Right ventricle myocardium superior (tissue), 1 donor: ENCODE measurements at places on chromosomes 5 and 9. TPM values are rescaled to one million over a fixed set of nuclear protein-coding genes. Genes with fewer than 3 reads are reported as not detected.

OR1L6 gene
- total RNA-seq: not detected

MZB1 gene
- 0.70 TPM for total RNA-seq

SLC24A2 gene
- total RNA-seq: not detected

CTNND2 gene
- total RNA-seq: 1.7 TPM

SMC2 gene
- 8.4 TPM for total RNA-seq

SLC35A4 gene
- 81.4 TPM for total RNA-seq

RANBP3L gene
- total RNA-seq: 0.38 TPM

GPX8 gene
- total RNA-seq: 6.8 TPM

PCDHB13 gene
- total RNA-seq: 2.8 TPM

WNK2 gene
- 222 TPM for total RNA-seq

PPP2CA gene
- 135 TPM for total RNA-seq

SPATA31A3 gene
- total RNA-seq: not detected

HSDL2 gene
- 292 TPM for total RNA-seq

REEP2 gene
- total RNA-seq: 6.1 TPM

NR3C1 gene
- total RNA-seq: 48.9 TPM

RORB gene
- 5.7 TPM for total RNA-seq

TRIM36 gene
- total RNA-seq: 0.19 TPM

QRFP gene
- total RNA-seq: not detected

DNM1 gene
- total RNA-seq: 7.0 TPM

NMUR2 gene
- not detected for total RNA-seq

SLCO6A1 gene
- total RNA-seq: not detected

ROPN1L gene
- not detected for total RNA-seq

ARHGEF37 gene
- total RNA-seq: 32.9 TPM

DDX31 gene
- 3.8 TPM for total RNA-seq

IL33 gene
- total RNA-seq: 19.1 TPM

BRD9 gene
- 28.0 TPM for total RNA-seq

SLC44A1 gene
- total RNA-seq: 13.5 TPM

OSMR gene
- 10.9 TPM for total RNA-seq

KIF4B gene
- total RNA-seq: not detected

OR1L8 gene
- total RNA-seq: not detected

PRLR gene
- 0.86 TPM for total RNA-seq

BARHL1 gene
- total RNA-seq: not detected

SPATA31E1 gene
- not detected for total RNA-seq

PNPLA7 gene
- total RNA-seq: 12.2 TPM

TNC gene
- 1.1 TPM for total RNA-seq

OLFML2A gene
- total RNA-seq: 27.5 TPM

CCNI2 gene
- total RNA-seq: 0.08 TPM

MRPS2 gene
- 41.7 TPM for total RNA-seq

ADRB2 gene
- 5.6 TPM for total RNA-seq

ANXA2R gene
- total RNA-seq: 0.94 TPM

PCDHB15 gene
- total RNA-seq: 3.9 TPM

PCDHB11 gene
- 0.73 TPM for total RNA-seq

WNT8A gene
- total RNA-seq: not detected

PCDHB4 gene
- 1.7 TPM for total RNA-seq

SPATA6L gene
- 0.35 TPM for total RNA-seq

GNA14 gene
- 1.9 TPM for total RNA-seq

GABBR2 gene
- 0.30 TPM for total RNA-seq

GABRG2 gene
- total RNA-seq: not detected

TERT gene
- not detected for total RNA-seq

ARID3C gene
- not detected for total RNA-seq
